ENCODE measurements at places on chromosomes 5 and 9.

- DNase-seq, result no peak
Observed at GRCh38 chr5:98433673-98434072, 339.8 kb upstream of the RGMB start.

DNA sequence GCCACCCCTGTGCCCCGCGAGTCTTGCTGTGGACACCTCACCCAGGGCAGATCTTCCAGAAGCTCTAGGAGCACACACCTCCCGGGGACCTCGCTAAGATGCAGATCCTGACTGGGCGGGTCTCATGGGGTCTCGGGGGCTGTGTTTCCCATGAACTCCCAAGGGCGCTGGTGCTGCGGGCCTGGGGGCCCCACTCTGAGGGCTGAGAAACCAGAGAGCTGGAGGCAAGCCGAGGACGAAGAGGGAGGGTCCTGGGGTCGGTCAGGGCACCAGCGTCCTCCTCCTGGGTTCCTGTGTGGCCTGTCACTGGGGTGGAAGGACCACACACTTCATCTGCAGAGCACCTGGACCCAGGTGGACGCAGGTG, 30.2 kb downstream of the SLC6A3 start:
- no peak for DNase-seq

GRCh38 chr5:140875085-140876065, at the start of gene PCDHA12:
TSS of gene PCDHA12 (plus strand) at chr5:140875308. CDS start at chr5:140875473, 165 bp downstream.
- no peak for DNase-seq

GRCh38 chr5:63310644-63311043, 651.6 kb downstream of the HTR1A start:
- no peak for DNase-seq

DNA sequence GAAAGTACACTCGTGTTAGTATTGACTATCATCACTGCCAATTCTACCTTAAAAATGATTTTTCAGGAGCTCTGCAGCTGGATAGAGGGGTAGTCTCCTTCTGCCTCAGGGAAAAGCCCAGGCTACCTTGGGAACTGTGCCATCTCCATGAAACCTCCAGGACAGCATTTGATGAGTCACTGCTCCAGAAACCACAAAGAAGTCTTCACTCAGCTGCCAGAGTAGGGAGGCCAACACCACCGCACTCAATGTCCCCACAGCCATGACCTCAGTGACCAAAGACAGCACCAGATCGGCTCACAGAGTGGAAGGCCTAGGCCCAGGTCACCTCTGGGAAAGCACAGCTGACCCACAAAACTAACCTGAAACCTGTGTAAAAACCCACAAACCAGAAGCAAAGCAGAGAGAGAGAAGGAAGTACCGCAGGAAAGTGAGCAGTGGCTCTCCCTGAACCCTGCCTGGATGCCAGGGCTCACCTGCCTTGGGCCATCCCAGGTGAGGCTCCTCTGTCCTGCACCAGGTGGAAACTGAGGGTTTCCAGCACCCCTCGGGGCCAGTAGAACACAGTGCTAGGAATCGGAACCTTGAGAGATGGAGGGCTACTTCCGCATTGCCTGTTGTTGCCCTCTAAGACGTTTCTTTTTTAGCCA, 30.0 kb downstream of the S1PR3 start:
- DNase-seq, result no peak

- DNase-seq, result no peak
Observed at GRCh38 chr5:135058331-135058732, 24.3 kb upstream of the PITX1 start.

DNA sequence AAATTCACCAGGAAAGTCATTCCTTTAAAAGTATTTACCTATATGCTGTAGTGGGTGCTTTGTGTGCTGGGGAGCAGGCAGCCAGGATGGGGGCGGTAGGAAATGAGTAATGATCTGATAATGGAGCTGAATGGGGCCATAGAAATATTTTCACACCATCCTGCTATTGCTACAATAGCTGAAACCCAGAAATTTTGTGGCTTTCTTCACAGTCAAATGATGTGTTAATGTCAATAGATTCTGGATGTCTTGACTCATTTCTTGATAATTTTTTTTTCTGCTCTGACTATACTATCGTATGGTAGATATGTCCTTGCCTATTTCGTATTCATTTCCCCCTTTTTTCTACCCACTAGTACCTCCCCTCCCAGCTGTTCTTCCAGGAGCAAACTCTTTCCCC, 59.5 kb downstream of the RORB start:
- no peak for DNase-seq

DNA sequence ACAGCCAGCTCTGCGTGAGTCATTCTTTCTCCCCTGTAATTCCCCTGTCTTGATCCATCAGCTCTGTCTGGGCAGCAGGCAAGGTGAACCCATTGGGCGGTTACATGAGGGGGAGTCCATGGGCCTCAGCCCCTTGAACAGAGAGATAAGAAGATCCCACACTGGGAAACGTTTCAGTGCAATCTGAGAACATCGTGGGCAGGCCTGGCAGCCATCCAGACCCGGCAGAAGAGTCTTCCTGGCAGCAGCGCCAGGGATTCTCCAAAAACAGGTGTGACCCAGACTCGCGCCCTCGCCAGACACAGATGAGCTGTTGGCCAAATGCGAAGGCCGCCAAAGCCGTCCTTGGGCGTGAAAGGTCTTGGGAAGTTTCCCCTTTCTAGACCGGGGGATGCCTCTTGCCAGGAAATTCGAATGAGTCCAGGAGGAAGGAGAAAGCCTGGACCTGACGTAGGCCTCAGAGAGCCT, 6.4 kb upstream of the SLC12A7 start:
- no peak for DNase-seq

DNA sequence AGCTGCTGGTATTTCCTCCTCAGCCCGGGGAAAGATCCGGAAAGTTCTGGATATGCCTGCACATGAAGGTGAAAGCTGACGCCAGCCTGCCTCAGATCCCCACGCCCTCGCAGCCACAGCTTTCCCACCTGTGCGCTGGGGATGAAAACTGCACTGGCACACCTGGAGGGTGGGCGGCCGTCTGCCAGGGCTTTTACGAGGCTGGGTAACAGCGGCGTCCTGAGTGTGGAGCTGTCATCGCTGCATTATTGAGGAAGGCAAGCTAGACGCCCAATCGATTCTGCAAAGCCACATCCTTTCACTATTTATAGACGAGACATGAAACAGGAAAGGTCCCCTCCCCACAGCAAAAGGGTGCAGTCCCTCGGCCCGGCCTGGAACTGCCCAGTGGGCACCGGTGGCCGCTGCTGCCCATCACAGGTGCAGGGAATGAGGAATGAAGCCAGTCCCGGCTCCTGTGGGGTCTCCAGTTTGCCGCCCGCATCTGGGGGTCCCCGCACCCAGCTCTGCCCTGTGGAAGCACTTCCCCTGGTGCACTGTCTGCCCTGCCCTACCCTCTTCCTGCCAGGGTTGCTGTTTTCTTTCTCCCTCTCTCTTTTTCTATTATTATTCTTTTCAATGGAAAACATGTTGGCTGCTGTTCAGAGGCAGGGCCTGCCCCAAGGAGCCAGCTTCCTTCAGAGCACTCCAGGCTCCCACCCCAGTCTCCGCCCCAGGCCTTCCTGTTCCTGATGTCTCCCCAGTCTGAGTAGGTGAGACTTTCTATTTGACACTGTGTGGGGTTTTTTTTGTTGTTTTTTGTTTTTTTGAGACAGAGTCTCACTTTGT, 7.0 kb downstream of the NOTCH1 start:
- peak; percentile 61 for DNase-seq

GRCh38 chr5:155711882-155712281, 615.1 kb upstream of the SGCD start:
- no peak for DNase-seq

DNA sequence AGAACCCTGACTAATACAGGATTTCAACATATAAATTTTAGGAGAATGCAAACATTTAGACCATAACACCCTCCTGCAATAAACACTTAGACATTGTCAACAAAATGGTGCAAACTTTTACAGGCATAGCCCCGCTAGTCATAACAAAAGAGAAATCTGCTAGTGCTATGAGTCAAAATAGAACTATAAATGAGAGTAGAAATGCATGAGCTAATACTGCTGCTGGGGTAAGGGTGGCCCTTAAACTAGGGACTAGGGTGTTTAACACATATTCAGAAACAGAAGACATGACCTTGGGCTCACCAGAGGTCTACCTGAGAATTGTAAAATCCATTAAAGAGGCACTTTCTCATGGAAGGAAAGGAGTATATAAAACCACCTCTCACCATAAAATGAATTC, 131.6 kb downstream of the TLR4 start:
- DNase-seq, result no peak

GRCh38 chr5:159975462-159976019, 33.4 kb upstream of the TTC1 start:
- no peak for DNase-seq

- no peak for DNase-seq
Observed at GRCh38 chr5:174425271-174425963, 299.0 kb upstream of the MSX2 start.

- DNase-seq, result no peak
Observed at GRCh38 chr5:87437724-87438123, 25.0 kb upstream of the CCNH start.

GRCh38 chr9:117772960-117773359, 68.8 kb downstream of the TLR4 start:
- no peak for DNase-seq

DNA sequence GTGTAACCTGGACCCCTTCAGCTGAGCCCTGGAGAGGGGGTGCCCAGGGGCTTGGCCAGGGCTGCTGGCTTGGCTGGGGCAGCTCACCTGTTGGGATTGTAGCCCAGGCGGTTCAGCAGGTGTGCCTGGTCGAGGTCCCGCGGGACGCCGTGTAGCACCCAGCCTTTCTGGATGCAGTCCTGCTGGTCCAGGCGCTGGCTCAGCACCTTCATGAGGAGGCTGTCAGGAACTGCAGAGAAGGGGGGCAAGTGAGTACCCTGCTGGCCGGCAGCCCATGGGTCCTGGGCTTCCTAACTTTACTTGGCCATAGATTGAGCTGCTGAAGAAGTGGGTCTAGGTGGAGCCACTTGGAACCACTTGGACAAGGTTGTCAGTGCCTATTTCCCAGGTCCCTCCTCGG, 85.5 kb downstream of the AK8 start:
- DNase-seq, result no peak

- DNase-seq, result no peak
Observed at GRCh38 chr5:118279540-118280294, 708.6 kb downstream of the DTWD2 start.
